ENCODE measurements at places on chromosomes 6 and 20.

GRCh38 chr6:128098000-128098581 lies 197.2 kb upstream of the THEMIS start:
- H3K36me3 ChIP-seq = no peaks in the 10 kb centered on the region
- no peaks in the 10 kb centered on the region for H3K27me3 ChIP-seq
- peaks cover 3% of the 10 kb centered on the region for H3K4me1 ChIP-seq
- no peak overlapping the region for H3K27ac ChIP-seq

DNA sequence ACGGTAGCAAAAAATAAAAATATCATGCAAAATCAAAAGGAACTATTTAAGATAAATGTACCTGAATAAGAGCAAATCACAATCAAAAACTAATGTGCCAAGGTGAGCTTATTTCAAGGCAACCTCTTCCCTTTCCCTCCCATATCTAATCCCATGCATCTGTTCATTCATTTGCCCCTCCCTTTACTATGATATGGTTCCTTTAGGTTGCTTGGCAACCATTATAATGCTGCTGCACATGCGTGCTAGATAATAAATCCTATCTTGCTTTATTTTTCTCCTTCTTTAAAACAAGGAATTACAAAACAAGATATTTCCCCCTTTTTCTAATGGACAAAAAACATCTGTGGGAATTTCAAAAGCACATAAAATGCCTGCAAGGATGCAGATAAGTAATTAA lies 318.2 kb upstream of the POU3F2 start:
- no peaks in the 10 kb centered on the region for H3K4me1 ChIP-seq
- H3K27ac ChIP-seq = no peak overlapping the region
- no peaks in the 10 kb centered on the region for H3K36me3 ChIP-seq
- DNase-seq = no peak
- H3K27me3 ChIP-seq = no peaks in the 10 kb centered on the region

DNA sequence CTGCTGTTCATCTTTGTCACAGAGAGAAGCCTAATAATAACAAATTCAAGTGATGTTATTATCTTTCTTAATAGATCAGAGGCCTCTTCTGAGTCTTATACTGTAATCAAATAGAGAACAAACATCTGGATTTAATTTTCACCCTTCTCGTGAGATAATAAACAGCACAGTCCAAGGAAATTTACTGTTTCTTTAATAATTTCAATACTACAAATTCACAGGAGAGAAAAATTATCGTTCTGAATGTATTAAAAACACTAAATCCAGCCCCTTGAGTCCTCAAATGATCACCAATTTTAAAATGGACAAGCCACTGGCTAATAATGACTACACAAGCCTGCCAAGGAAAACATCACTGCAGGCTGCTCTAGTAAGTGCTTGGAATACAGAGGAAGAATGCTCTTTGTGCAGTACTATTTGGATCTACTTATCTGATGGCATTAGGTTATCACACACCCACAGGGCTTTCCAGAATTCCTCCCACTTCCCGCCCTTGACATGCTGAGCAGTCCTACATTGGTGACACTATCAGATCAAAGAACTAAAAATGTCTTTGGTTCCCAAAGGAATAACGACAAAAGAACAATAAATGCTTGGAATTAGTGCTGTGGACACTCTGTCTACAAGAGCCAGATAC lies 38.1 kb downstream of the SYNE1 start:
- H3K36me3 ChIP-seq = no peaks in the 10 kb centered on the region
- peaks cover 13% of the 10 kb centered on the region for H3K4me1 ChIP-seq
- DNase-seq = no peak
- no peaks in the 10 kb centered on the region for H3K27me3 ChIP-seq
- no peak overlapping the region for H3K4me3 ChIP-seq

GRCh38 chr6:121506761-121507754 lies 71.6 kb downstream of the GJA1 start:
- H3K27ac ChIP-seq = no peak overlapping the region
- no peak overlapping the region for H3K4me3 ChIP-seq
- no peaks in the 10 kb centered on the region for H3K27me3 ChIP-seq
- no peak for DNase-seq
- no peaks in the 10 kb centered on the region for H3K36me3 ChIP-seq

Data from suprapubic skin (tissue), 4 donors.